ENCODE measurements at places on chromosomes 16 and 17. TPM values are rescaled to one million over a fixed set of nuclear protein-coding genes. Genes with fewer than 3 reads are reported as not detected.

SHBG gene
- 0.66 TPM for total RNA-seq

USP7 gene
- 169 TPM for total RNA-seq

ITGAL gene
- not detected for total RNA-seq

TMEM114 gene
- total RNA-seq: 0.52 TPM

TMIGD1 gene
- total RNA-seq: not detected

DNA sequence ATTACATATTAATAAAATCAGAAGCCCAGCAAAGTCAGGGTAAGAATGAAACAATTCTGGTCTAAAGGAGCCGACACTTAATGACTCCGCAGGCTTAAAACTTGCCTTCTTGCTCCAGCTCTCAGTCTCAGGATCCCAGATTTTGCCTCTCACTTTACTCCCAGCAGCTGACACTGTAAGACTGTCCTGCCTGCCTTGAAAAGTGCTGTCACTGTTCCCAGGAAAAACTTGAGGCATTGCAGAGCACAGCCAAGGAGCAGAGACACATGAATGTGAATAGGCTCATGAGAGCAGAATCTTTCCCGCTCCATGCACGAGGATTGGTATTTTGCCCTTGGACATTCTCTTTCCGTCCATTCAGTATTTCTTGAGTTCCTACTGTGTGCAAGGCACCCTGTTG lies 457.6 kb upstream of the ZFHX3 start:
- no peaks in the 10 kb centered on the region for H3K36me3 ChIP-seq
- no peaks in the 10 kb centered on the region for H3K4me1 ChIP-seq
- no peak for DNase-seq
- H3K4me3 ChIP-seq: no peak overlapping the region
- H3K27me3 ChIP-seq: no peaks in the 10 kb centered on the region

- no peak for DNase-seq
- H3K4me3 ChIP-seq: no peak overlapping the region
- no peak overlapping the region for H3K27ac ChIP-seq
- H3K36me3 ChIP-seq: no peaks in the 10 kb centered on the region
- H3K27me3 ChIP-seq: no peaks in the 10 kb centered on the region
Measured at GRCh38 chr17:15510361-15510760, 42.9 kb upstream of the CDRT4 start.

GRCh38 chr17:52606590-52606989 lies 448.1 kb upstream of the CA10 start:
- no peaks in the 10 kb centered on the region for H3K4me1 ChIP-seq
- no peaks in the 10 kb centered on the region for H3K36me3 ChIP-seq
- H3K4me3 ChIP-seq: no peak overlapping the region
- H3K27ac ChIP-seq: no peak overlapping the region
- H3K27me3 ChIP-seq: no peaks in the 10 kb centered on the region
- no peak for DNase-seq

- H3K36me3 ChIP-seq: no peaks in the 10 kb centered on the region
- no peak for DNase-seq
- H3K27ac ChIP-seq: no peak overlapping the region
- H3K4me1 ChIP-seq: no peaks in the 10 kb centered on the region
- H3K4me3 ChIP-seq: no peak overlapping the region
Measured at GRCh38 chr17:79047923-79048825, 24.2 kb downstream of the C1QTNF1 start.

GRCh38 chr17:18176176-18176575 lies 7.5 kb upstream of the ALKBH5 start:
- H3K36me3 ChIP-seq: no peaks in the 10 kb centered on the region
- no peaks in the 10 kb centered on the region for H3K27me3 ChIP-seq
- DNase-seq: no peak
- H3K4me1 ChIP-seq: no peaks in the 10 kb centered on the region
- no peak overlapping the region for H3K27ac ChIP-seq
- H3K4me3 ChIP-seq: no peak overlapping the region

DNA sequence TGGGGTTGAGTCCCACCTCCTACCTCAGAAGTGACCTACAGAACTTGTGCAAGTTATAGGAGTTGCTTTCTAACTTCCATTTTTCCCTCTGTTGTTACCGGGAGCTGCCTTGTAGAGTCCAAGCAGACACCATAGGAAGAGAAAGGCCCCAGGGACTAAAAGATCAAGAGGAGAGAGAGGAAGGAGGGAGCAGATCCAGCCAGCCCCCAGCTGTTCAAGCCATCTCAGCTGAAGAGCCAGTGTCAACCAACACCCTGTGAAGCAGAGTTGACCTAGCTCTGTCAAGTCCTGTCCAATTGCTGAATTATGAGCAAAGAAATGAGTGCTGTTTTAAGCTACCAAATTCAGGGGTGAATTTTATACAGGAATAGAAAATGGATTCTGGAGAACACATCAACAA lies 34.9 kb upstream of the CACNG4 start:
- H3K4me1 ChIP-seq: no peaks in the 10 kb centered on the region
- DNase-seq: no peak
- no peaks in the 10 kb centered on the region for H3K36me3 ChIP-seq
- no peak overlapping the region for H3K4me3 ChIP-seq
- no peak overlapping the region for H3K27ac ChIP-seq

DNA sequence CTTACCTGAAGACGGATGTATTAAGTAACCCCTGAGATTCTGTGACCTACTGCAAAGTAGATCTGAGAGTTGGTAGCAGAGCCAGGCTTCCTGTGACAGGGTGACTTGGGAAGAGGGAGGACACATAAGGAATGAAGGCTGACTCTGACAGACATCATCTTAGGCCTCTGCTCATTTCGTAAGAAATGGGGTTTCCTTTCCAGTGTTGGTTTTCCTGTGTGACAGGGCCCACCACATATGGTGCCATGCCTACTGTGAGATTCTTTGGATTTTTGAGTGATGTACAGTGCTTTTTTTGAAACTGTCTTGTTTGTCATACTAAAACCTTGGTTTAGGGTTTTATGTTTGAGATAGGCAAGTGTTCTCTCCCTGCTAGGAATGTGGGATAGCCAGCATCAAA lies 12.7 kb downstream of the LIG3 start:
- no peak for DNase-seq
- H3K36me3 ChIP-seq: peaks cover 72% of the 10 kb centered on the region
- no peak overlapping the region for H3K4me3 ChIP-seq
- H3K27ac ChIP-seq: no peak overlapping the region
- no peaks in the 10 kb centered on the region for H3K4me1 ChIP-seq
- no peaks in the 10 kb centered on the region for H3K27me3 ChIP-seq

DNA sequence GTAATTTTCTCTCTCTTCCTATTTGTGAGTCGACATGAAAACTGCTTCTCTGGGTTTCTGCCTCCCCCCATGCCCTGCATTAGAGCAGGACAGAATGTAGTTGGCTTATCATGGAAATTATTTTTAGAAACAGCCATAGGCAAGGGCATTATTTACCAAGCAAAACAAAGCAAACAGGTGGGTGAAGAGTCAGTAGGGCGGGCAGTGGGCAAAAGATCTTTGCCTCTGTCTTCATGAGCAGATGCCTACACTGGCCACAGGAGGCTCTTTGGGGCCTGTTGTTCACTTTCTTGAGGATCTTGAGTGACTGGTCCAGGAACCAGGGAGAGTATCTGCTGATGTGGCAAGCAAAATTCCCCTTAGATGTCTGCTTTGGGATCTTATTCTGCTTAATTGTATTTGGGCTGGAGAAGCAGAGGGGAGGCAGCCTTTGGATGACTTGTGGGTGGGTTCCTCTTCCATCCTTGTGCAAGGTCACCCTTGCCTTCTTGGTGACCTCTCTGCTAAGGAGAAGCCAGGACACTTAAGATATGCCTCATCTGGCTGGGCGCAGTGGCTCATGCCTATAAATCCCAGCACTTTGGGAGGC lies 42.5 kb upstream of the CLEC19A start:
- H3K36me3 ChIP-seq: no peaks in the 10 kb centered on the region
- H3K27me3 ChIP-seq: no peaks in the 10 kb centered on the region
- DNase-seq: no peak
- H3K4me3 ChIP-seq: no peak overlapping the region

DNA sequence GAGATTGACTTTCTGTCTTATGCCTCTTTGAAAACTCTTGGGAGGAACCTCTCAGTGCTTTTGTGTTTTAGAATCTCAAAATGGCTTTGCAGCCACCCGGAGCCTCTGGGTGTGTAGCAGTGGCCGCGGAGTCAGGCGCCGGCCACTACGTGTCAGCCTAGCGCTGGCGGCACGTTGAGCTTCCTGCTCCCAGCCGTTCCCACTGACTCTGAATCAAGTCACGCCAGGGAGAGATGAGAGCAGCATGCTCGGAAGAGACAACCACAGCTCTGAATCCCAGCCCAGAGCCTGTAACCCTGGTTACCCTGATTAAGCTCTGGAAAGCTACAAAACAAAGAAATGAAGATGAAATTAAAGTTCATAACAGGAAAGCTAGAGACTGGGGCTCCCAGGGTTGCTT lies 97.4 kb upstream of the CACNG5 start:
- H3K4me3 ChIP-seq: no peak overlapping the region
- H3K4me1 ChIP-seq: peaks cover 7% of the 10 kb centered on the region
- H3K27ac ChIP-seq: no peak overlapping the region

DNA sequence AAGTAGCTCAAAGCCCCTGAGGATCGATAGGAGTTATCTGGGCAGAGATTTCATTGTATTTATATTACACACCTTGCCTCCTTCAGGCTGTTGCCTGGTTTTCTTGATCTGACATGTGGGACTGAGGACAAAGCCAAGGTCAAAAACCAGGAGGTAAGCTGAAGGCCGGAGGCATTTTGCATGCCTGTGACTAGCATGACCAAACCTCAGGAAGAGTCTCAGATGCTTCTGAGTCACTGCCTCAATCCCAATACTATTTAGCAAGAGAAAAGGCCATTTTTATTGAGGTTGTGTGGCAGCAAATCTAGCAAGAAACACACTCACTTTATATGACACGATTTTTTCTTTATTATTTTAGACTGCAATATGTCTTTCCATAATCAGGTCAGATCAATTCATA lies 968.1 kb downstream of the CDH11 start:
- H3K36me3 ChIP-seq: no peaks in the 10 kb centered on the region
- H3K27me3 ChIP-seq: no peaks in the 10 kb centered on the region
- no peak for DNase-seq
- no peak overlapping the region for H3K27ac ChIP-seq

DNA sequence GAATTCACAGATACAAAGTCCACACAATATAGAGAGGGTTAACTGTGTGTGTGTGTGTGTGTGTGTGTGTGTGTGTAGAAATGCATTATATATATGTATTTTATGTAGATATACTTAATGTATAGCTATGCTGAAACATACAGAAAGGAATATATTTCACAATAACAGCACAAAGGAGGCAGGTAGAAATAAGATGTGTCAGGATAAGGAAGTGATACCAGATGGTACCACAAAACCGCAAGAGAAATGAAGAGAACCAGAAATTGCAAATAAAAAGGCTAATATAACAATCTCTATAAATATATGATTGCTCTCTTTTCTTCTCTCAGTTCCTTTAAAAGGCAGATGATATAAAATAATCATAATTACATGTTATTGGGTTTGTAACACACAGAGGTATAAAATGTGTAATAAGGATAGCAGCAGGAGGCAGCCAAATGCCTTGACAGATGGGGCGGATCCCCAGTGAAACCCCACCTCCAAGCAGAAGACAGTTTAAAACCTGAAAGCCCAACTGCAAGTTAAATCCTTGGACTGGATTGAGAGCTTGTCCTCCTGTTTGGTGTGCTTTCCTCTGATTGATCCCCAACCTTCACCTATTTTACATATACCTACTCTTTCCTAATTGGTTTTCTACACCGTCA lies 365.4 kb upstream of the C16orf82 start:
- no peak overlapping the region for H3K4me3 ChIP-seq
- H3K4me1 ChIP-seq: no peaks in the 10 kb centered on the region
- H3K27ac ChIP-seq: no peak overlapping the region
- H3K27me3 ChIP-seq: no peaks in the 10 kb centered on the region
- no peaks in the 10 kb centered on the region for H3K36me3 ChIP-seq

DNA sequence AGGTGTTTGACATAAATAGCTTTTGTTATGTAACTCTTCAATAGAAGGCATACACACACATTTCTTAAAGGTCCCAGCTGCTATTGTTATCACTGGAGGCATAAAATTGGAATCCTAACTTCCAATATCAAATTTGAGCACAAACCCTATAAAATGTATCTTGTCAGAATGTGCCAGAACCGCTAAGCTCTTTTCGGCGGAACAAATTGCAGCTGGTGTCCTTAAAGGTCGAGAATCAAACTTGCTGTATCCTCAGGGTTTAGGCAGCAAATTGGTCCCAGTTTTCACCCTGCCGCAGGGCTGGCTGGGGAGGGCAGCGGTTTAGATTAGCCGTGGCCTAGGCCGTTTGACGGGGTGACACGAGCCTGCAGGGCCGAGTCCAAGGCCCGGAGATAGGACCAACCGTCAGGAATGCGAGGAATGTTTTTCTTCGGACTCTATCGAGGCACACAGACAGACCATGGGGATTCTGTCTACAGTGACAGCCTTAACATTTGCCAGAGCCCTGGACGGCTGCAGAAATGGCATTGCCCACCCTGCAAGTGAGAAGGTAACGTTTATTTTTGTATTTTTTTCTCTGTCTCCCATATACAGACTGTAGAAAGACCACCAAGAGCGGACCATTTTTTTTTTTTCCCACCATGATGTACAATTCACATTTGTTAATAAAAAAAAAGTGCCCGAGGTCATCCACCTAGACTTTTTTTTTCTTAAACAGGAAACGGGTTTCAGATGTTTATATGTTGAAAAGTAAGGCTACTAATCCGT lies 297.1 kb downstream of the IRF8 start:
- H3K27ac ChIP-seq: peak overlapping the region; percentile 2
- H3K36me3 ChIP-seq: no peaks in the 10 kb centered on the region
- DNase-seq: peak; percentile 83
- peaks cover 36% of the 10 kb centered on the region for H3K4me1 ChIP-seq

DNA sequence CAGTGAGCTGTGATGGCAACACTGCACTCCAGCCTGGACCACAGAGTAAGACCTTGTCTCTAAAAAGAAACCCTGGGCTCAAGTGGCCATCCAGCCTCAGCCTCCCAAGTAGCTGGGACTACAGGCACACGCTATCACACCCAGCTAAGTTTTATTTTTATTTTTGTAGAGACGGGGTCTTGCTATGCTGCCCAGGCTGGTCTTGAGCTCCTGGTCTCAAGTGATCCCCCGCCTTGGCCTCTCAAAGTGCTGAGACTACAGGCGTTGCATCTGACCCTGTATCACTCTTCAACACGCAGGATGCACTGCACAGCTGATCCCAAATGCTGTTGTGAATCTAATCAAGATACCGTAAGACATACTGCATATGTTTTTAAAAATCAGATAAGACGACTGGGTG lies 23.0 kb downstream of the ANKRD11 start:
- no peak for DNase-seq
- H3K4me3 ChIP-seq: no peak overlapping the region
- 0 out of 2 replicates have a peak, but pooled peaks cover 4% of the 10 kb centered on the region for H3K36me3 ChIP-seq
- peak overlapping the region; percentile 66 for H3K27ac ChIP-seq
- H3K4me1 ChIP-seq: peaks cover 35% of the 10 kb centered on the region
- H3K27me3 ChIP-seq: no peaks in the 10 kb centered on the region

- no peak overlapping the region for H3K4me3 ChIP-seq
- no peak for DNase-seq
- H3K27ac ChIP-seq: no peak overlapping the region
- no peaks in the 10 kb centered on the region for H3K27me3 ChIP-seq
- H3K4me1 ChIP-seq: no peaks in the 10 kb centered on the region
- H3K36me3 ChIP-seq: no peaks in the 10 kb centered on the region
Measured at GRCh38 chr16:21145738-21146137, 4.9 kb downstream of the DNAH3 start.

- H3K36me3 ChIP-seq: no peaks in the 10 kb centered on the region
- H3K27ac ChIP-seq: no peak overlapping the region
- DNase-seq: no peak
- H3K4me1 ChIP-seq: no peaks in the 10 kb centered on the region
Measured at GRCh38 chr16:12508054-12508453, 295.6 kb downstream of the CPPED1 start.

Data from GM23338 (cell line).